ENCODE measurements at places on chromosomes 2 and 18.

GRCh38 chr2:206832873-206833272 lies 67.5 kb downstream of the FASTKD2 start:
- no peak for DNase-seq

DNA sequence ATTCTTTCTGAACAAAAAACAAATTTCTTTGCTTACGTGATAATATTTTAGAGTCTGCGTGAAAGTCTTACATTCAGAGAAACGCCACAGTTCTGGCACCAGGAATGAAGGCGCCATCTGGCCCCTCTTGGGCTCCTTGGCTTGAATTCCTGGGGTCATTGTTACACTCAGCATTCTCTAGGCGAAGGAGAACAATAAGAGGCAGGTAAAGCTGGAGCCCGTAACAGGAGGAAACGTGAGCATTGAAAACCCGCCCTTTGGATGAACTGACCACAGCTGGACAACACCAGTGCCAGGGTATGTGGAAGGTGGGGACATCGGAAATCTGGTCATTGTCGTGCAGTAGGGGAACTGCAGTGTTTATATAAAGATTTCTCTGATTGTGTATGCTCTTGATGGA lies 144.8 kb downstream of the RNF152 start:
- DNase-seq: no peak

DNA sequence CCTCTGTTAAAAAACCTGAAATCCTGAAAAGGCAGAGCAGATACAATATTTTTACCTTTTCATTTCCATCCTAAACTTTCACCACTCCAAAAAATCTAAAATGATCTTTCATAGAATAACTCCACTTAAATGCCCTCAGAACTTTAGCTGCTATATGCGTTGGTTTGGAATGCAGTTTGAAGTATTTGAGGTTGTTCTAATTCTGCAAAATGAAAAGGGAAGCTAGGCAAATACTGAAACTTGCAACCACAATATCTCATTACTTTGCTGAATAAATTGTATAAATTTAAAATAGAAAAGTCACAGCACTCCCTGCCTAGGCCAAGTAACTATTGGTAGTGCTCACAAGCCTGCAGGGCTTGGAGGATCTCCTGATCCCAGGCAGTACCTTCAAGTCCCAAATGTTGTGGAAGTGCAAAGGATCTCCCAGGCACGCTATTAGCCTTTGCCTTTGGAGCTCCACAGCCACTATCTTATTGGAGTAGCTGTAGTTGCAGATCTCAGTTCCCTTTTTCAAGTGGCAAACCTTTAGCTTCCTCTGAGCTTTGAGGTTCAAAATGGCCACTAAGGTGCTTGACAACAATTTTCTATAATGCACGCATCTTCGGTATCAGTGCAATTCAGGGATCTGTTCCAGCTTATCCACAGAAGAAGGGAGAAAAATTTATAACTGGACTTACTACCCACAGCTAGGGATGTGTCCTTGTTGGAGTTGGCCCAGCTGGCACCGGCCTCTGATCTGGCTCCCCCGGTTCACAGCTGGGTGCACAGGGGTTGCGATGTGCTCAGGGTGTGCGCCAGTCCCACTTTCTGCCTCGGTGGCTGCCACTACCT lies 43.4 kb upstream of the ANKRD62 start:
- DNase-seq: no peak

- no peak for DNase-seq
Observed at GRCh38 chr2:71704131-71704561, 250.8 kb downstream of the DYSF start.

DNA sequence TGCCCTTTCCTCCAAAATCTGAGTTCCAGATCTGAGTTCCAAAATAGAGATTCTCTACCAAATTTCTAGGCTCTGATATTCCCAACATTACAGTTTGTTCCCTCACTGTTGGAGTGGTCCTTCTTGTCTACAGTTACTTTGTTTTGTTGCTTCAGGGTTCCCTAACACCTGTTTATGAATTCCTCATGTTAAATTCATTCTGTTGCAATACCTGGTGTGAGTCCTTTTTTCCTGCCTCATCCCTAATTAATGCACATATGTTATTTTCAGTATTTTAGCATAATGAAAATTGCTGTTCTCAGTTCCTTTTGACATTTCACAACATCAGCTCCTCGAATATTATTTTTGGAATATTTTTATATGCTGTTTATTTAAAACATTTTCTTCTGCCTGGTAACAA lies 16.2 kb downstream of the SERPINB13 start:
- DNase-seq: no peak

DNA sequence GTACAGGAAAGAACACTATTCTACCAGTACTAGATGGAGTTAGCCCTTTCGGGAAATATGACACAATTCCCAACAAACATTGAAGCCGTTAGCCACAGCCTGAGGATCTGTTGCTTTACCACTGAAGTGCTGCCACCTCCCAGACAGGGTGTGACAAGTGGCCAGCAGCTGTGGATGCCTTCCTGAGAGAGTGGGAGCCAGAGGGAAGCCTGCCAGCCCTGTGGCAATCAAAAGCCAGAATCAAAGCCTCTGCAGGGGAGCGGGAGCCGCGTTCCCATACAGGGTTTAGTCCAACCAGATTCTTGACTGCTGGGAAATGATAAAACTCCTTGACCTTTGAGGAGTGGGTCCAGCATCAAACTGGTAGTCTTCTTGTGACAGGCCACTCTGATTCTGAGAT lies 38.0 kb downstream of the SLC4A1AP start:
- DNase-seq: no peak

DNA sequence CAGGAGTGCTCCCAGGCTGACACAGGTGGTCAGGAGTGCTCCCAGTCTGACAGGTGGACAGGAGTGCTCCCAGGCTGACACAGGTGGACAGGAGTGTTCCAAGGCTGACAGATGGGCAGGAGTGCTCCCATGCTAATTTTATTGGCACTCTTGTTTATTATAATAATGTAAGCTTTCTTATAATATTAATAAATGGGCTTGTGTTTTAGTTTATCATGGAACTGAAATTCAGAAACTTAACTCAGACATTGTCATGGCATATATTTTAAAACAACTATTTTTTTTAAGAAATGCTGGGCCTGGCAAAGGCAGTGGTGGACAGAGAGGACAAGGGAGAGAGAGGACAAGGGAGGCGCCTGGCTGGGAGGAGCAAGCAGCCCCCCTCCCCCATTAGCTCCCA lies 18.7 kb downstream of the ANO7 start:
- no peak for DNase-seq

DNA sequence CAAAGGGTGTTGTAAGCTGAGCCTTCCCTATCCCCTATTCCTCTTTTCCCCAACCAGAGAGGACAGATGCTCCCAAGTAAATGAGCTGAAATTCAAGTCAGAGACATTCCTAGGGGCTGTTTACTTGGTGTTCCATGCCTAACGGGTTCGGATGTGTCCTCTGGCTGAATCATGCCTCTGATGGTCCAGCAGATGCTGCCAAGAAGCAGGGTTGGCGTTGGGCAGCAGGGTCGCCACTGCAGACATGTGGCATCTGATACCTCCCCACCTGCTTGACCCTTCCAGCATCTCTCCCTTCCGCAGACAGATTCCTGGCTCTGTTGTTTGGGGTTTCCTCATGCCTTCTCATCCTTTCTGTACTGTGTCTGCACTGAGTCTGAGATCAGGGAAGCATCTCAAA lies 108.3 kb downstream of the HNRNPLL start:
- no peak for DNase-seq

- no peak for DNase-seq
Observed at GRCh38 chr18:36139245-36139644, 9.5 kb downstream of the ELP2 start.

DNA sequence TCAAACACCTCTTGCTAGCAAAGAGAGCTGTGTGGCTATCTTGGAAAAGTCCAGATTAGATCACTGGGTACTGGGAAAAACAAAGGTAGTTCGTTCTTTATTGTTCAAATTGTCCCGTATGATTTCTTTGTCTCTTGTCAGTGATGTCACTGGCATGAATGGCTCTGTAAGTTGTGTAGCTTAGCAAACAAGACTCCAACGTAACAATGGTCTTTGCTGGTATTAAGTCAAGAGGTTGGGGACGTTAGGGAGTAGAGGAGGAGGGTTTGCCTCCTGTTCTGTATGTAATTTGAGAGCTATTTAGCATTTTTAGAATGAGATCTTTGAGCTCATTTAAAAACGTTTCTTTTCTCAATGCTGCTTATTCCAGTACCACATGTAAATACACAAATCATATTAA lies 216.5 kb upstream of the SP5 start:
- no peak for DNase-seq

DNA sequence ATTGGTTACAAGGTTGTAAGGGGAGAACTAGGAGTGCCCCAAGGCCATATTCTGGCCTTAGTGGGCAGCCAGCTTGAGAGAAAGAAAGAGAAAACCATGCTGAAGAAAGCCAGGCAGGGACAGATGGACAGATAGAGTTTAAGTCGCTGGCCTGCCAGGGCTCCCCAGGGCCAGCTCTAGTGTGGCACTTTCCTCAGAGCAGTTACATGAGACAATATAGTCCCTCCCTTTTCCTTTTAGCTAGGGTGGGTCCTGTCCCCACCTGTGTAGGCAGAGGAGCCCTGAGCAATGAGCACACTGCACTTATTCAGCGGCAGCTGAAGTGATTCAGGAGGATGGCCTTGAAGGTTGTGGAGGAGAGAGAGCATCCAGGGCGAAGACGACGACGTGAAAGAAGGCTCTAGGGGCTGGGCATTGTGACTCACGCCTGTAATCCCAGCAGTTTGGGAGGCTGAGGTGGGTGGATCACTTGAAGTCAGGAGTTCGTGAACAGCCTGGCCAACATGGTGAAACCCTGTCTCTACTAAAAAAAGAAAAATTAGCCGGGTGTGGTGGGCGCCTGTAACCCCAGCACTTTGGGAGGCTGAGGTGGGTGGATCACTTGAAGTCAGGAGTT lies 152.0 kb upstream of the SLC1A4 start:
- no peak for DNase-seq

GRCh38 chr18:49924293-49924983 lies 111.1 kb upstream of the ACAA2 start:
- no peak for DNase-seq

DNA sequence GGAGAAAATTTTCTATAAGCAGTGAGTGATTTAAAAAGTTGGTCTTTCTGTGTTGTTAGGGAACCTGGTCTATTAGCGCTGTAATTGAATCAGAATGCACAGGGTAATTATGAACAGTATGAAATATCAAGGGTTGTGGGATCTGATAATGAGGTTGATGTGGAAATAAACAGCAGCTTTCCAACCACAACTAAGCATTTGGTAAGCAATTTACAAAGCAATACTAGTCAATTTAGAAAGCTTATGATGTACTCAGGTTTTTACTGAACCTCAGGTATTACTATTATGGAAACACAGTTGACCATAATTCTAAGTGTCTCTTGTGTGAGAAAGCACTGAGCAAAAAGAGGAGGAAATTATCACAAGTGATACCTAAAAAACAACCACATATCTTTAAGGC lies 11.0 kb upstream of the SMCHD1 start:
- no peak for DNase-seq

DNA sequence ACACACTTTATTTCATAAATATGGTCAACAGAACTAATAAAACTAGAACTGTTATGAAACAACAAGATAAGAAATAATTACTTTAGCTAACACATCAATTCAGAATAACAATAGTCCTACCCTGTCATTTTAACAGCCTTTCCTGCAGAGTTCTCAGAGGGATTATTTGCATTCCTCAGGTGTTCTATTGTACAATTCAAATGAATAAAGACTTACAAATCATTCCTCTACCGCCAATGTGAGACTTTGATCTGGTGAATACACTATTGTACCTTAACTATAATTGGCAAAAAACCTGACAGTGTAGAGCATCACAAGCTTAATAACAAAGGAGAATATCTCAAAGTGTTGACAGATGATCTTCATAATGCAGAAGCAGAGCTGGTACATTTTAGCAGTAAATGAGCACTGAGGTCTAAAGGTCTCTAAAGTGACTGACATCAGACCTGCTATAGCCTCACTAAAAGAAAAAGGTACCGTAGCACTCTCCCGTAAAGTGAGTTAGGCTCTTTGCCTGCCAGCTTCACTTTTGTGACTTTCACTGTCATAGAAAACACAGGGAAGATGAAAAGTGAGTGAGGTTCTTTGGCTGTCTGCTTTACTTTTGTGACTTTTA lies 118.8 kb upstream of the SP3 start:
- no peak for DNase-seq

DNA sequence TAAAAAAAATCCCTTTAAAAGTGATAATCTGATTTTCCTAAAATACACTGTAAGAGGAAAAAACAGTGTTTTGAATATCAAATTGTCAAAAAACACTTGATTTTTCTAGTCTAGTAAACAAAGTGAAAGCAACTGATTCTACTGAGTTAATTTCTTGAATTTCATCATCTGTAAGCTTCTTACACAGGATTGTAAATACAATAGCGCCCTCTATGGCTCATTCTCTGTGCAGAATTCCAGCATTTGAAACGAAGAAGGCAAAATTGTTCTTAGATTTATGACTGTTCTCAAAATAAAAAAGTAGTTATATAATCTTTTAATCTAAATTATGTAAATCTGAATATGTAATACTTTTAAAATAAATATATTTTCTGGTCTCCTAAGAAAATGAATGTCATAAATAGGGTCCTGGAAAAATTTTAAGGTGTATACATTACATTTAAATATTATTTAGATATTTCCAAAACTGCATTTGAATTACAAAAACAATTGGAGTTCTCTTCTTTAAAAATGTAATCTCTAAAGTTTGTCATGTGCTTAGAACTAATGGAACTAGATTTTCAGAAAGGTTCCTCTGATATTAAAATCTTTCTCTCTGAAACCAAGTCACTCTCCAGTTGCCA lies 176.9 kb upstream of the MC4R start:
- DNase-seq: no peak

DNA sequence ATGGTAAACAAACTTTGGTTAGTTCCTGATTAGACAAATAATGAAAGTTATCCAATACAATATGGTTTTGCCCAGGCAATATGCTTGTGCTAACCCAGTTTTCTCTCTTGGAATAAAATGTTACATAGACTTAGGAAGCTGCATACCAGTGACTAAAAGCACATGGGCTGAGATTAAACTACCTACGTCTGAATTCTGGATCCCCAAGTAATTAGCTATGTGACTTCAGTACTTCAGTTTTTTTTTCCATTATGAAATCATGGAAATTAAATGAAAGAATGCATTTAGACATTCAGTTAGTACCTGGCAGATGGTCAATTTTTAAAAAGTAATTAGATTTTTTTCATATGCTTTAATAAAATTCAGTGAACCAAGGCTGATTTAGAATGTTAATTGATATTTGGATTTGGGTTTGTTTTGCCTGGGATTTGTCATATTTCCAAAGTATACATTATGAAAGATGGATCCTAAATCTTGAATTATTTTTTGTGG lies 213.9 kb downstream of the PTH2R start:
- DNase-seq: no peak

DNA sequence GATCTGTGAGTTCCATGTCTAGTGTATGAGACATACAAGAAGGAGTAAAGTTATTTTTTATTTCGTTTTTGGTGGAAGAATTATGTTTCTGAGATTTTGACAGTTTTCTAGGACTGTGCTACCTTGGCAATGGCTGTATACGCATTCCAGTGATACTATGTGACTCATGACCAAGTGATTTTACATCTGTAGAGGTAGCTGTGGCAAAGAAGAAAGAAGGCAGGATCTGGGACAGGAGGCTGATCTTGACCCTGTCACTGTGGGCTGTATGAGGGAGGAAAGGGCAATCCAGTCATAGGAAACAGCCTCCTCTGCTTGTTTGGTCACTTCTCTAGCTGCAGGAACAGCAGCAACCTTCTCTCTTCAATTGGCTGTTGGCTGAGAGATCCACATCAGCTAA lies 44.0 kb upstream of the PDCL3 start:
- no peak for DNase-seq

Data from effector CD4-positive, alpha-beta T cell (primary cell).